Astrocyte (in vitro differentiated cells and primary cell): ENCODE measurements at places on chromosomes 16 and 17.

- DNase-seq, result no peak
These were observed 31.0 kb downstream of the PMM2 start for GRCh38 chr16:8828541-8829165.

GRCh38 chr16:78648517-78648916 lies 549.1 kb downstream of the WWOX start:
- peak; percentile 31 for DNase-seq

GRCh38 chr16:50626868-50627267 lies 54.2 kb downstream of the SNX20 start:
- no peak for DNase-seq

DNA sequence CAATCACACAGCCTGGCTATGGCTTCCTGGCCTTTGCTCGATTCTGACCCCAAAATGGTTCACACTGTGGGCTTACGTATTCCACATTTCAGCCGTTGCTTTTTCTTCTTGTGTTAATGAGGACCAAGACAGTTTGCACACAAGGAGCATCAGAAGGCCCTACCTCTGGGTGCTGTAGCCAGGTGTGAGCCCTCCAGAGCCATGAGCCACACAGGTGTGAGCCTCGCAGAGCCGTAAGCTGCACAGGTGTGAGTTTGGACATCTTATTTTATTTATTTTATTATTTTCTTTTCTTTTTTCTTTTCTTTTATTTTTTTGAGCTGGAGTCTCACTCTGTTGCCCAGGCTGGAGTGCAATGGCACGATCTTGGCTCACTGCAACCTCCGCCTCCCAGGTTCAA lies 70.6 kb downstream of the LMF1 start:
- DNase-seq, result no peak

GRCh38 chr17:74742978-74743545 lies 5.4 kb upstream of the NHERF1 start:
- no peak for DNase-seq

DNA sequence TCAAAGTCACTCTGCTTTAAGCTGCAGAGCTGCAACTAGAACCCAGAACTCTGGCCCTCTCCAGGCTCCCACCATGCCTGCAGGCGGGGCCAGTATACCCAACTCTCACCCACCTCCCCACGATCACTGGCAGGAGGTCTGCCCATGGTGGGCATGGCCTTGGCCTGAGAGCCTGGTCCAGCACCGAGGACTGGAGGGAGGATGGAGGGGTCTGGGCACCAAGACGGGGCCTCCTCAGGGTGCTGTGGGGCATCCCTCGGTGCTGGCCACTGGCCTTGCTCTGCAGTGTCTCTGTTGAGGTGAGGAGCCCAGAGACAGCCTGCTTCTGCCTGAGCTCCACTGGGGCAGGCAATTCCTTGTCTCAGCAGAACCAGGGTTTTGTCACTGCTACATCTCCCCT lies 1.5 kb upstream of the KRT16 start:
- no peak for DNase-seq

DNA sequence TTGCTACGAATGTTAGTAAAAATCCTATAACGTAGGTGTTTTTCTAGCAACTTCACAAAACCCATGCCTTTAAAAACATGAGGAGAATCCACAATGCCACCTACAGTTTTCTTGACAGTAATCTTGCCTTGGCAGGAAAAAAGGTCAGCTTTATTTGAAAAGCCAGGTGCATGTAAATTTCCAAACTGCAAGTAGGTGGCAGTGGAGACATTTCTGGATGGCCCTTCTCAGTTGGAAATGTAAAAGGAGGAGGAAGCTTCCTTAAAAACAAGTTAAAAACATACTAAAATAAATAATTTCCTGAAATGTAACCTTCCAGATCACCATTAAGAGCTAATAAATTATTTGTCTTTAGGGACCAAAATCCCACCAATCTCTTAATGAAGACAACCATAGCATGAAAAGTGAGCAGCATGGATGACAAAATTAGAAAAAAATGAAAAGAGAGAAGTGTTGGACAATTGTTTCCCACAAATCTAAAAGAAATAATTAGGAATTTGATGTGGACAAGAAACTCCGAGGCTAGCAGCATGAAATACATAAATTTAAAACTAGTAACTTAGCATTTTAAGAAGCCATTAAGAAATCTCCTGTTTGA lies 152.2 kb downstream of the SNX11 start:
- no peak for DNase-seq

GRCh38 chr17:1315409-1315808 lies 35.9 kb downstream of the TRARG1 start:
- DNase-seq, result no peak

GRCh38 chr16:85257483-85257882 lies 145.2 kb upstream of the CIBAR2 start:
- DNase-seq, result no peak

- no peak for DNase-seq
These were observed 98.6 kb downstream of the BANP start for GRCh38 chr16:88049561-88050545.

DNA sequence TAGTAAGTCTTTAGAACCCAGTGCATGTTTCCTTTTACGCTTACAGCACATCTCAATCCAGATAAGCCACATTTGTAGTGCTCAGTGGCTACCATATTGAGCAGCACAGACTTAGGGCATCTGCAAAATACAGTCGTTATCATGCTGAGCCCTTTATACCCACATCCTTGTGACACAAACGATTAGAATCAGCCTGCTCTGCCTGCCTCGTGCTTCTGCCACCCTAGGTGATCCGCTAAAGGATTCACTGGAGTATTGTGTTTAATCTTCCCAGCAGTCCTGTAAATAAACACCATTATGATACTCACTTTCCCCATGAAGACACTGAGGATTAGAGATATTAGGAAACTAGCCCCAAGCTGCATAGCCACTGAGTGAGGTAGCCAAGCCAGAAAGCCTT lies 51.3 kb upstream of the FA2H start:
- DNase-seq, result no peak

GRCh38 chr17:8405499-8406016 lies 7.9 kb upstream of the RNF222 start:
- DNase-seq, result no peak

- DNase-seq, result no peak
These were observed 173.3 kb downstream of the PMP22 start for GRCh38 chr17:15091825-15092224.

- DNase-seq, result peak; percentile 29
These were observed 23.0 kb upstream of the SLC38A8 start for GRCh38 chr16:84065536-84066132.

DNA sequence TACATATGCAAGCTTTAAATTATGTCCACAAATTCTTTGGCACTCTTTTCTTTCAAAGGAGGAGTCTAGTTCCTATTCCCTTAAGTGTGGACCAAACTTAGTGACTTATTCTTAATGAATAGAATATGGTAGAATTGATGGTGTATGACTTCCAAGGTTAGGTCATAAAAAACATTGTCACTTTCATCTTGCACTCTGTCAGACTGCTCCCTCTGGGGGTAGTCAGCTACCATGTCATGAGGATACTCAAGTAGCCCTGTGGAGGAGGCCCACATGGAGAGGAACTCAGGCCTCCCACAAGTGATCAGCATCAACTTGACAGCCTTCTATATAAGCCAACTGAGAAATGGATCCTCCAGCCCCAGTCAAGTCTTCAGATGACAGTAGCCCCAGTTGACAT lies 58.0 kb upstream of the SCNN1B start:
- DNase-seq, result no peak

- no peak for DNase-seq
These were observed 31.9 kb downstream of the CMC2 start for GRCh38 chr16:80974649-80975376.

GRCh38 chr17:35775039-35775438 lies 14.4 kb downstream of the C17orf50 start:
- no peak for DNase-seq

DNA sequence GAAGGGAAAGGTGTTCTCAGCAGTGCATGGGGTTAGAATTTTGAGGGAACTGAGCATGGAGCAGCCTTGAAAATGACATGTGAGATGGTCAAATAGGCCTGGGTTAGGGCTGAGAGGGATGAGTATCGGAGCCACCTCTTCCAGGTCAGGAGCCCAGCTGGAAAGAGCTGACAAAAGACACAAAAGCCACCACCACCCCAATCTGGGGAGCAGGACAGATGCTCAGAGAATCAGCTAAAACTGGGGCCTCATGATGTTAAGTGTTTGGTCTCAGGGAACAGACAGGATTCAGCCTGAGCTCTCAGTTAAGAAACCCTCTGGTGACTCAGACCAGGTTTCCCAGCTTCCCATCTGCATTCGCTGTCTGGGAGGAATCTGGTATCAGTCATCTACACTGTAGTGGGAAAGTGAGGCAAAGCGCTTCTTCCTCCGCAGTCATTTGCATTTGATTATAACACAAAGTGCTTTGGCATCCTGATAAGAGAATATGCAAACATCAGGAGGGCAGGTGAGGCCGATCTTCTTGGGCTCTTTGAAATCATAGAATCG lies 2.6 kb downstream of the WNT9B start:
- DNase-seq, result peak; percentile 18

- no peak for DNase-seq
These were observed 348 bp downstream of the MPP2 start for GRCh38 chr17:43906951-43907424.

- DNase-seq, result no peak
These were observed 12.6 kb upstream of the SNN start for GRCh38 chr16:11655655-11656054.

GRCh38 chr16:87834668-87835473 lies 34.4 kb downstream of the SLC7A5 start:
- DNase-seq, result no peak

DNA sequence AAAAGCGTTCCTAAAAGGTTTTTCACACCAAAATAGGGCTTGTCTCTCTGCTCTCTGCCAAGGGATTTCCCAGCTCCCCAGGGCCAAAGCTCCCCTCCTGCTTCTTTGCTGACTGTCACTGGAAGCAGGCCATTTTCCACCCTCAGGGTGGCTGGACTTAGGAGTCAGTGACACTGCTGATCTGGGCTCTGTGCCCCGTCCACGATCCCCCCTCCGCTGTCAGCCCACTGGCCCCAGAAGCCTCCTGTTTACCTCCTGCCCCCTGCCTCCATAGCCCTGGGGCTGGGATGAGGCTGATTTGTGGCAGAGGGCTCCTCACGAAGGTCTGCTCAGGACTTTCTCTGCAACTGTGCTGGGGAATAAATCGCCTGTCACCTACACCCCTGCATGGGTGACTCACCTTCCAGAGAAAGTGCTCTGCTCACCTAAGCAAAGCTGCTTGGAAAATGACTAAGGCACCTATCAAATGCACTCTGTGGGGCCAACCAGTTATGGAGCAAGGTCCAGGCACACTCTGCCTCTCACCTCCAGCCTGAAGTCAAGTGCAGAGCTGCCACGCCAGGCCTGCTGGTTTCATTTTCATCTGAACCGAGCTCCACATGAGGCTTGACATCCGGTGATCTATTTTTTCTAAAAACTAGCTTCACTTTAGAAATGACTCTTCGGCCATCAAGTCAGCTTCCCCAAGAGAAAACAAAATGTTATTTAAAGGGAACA lies 4.9 kb downstream of the MAP3K14 start:
- peak; percentile 69 for DNase-seq

DNA sequence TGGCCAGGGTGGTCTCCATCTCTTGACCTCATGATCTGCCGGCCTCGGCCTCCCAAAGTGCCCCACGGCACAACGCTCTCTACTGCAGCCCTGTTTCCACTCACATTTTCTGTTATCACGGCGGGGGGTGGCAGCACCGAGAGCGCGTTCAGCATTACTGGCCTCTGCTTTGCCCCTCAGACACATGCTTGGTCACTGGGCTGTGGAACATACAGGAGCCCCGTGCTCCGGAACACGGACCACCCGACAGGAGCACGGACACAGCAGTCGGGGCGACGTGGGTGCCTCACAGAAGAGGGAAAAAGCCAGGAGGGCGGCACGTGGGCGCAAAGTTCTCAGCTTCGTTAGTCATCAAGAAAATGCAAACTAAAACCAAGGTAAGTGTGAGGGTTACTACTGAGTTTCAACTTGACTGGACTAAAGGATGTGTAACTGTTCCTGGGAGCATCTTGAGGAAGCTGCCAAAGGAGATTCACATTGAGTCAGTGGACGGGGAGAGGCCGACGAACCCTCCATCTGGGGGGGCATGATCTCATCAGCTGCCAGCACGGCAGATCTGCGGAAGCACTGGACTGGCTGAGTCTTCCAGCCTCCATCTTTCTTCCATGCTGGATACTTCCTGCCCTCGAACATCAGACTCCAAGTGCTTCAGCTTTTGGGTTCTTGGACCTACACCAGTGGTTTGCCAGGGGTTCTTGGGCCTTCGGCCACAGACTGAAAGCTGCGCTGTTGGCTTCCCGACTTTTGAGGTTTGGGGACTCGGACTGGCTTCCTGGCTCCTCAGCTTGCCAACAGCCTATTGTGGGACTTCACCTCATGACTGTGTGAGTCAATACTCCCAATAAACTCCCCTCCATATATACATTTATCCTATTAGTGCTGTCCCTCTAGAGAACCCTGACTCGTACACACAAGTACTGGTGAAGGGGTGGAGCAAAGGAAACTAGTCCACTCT lies 106.8 kb downstream of the ZNF778 start:
- DNase-seq, result peak; percentile 95

DNA sequence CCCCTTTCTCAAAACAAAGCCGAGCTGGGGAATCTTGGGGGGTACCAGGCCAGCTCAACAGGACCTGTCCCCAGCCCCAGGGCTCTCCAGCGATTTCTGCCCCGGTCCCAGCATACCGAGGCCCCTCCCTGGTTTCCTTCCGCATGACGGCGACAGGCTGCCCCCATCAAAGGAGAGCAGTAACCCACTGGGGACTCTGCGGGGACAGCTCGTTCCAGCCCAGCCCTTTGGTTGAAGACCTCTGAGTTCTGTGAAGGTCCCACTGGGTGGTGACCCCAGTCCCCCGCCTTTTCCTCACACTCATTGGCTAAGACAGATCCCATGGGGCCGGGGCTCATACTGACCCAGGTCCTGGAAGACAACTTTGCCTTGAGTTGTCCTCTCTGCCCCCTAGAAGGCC lies 4.1 kb downstream of the SMTNL2 start:
- DNase-seq, result no peak

DNA sequence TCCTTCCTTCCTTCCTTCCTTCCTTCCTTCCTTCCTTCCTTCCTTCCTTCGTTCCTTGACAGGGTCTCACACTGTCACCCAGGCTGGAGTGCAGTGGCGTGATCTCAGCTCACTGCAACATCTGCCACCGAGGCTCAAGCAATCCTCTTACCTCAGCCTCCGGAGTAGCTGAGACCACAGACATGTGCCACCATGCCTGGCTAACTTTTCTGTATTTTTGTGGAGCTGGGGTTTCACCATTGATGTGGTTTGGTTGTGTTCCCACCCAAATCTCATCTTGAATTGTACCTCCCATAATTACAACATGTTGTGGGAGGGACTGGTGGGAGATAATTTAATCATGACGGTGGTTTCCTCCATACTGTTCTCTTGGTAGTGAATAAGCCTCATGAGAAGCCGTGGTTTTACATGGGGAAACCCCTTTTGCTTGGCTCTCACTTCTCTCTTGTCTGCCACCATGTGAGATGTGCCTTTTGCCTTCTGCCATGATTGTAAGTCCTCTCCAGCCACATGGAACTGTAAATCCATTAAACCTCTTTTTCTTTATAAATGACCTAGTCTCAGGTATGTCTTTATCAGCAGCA lies 90.3 kb upstream of the MPHOSPH6 start:
- no peak for DNase-seq

GRCh38 chr16:70478912-70479341 lies 24.5 kb downstream of the FCSK start:
- DNase-seq, result no peak
